ENCODE measurements at places on chromosomes 2 and 18.

DNA sequence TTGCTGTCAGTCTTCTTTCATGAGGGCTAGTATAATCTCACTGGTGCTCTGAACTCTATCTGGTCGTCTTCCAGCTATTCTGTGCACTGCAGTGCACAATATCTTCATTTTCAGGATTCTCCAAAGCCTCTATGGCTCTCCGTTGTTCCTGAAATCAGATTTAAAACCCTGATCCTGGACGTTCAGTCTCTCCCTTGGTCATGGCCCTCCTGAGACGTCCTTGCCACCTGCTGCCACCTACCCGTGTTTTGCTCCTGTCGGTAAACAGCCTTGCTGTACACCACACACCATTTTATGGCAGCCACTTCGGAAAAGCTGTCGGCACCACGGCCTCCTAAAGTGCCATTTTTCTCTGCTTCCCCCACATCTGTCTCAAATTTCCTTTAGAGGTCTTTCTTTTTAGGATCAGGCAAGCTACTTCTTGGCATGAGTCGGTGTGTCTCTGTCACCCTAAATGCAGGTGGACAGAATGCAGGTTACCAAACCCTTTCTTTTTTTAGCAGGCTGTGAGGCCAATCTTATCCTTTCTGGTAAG is 170.0 kb downstream of the HRH4 start:
- ATAC-seq: no peak

GRCh38 chr2:48428449-48428848 is 101.5 kb upstream of the STON1 start:
- no peak for ATAC-seq

- no peak for ATAC-seq
These were observed 1.6 kb upstream of the RBM45 start for GRCh38 chr2:178110681-178111080.

DNA sequence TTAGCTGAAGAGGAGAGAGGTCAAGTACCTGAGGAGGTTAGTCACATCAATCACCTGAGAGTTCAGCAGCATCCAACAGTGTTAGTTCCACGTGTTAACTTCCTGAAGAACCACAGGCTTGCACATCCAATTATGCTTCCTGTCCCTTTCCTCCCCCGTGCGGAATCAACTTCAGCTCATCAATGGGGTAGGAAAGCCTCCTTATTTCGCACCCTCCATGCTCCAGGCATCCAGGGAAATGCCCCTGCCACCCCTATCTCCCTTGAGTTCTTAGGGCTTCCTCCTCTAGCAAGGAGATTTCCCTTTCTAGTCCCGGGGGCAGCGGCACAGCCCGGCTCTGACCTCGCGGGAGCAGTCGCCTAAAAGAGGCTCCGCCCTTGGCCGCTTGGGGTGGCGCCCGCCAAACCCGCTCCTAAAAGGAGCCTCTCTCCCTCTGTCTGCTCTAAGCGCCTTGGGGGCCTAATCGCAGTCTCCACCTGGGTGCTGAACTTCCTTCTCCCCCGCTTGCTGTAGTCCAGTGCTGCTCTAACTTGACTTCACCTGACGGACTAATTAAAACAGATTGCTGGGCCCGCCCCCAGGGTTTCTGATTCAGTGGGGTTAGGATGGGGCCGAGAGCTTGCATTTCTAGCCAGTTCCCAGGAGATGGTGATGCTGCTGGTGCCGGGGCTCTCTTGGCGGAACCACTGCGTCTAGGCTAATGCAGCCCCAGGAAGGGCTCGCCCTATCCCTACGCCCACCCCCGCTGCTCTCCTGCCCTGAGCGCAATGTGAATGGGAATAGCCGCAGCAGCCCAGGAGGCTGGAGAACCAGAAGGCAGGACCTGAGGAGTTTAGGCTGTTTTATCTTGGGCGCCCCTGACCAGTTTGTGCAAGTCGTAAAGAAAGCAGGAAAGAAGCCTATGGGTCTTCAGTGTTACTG is 3.4 kb upstream of the TET3 start:
- no peak for ATAC-seq

- ATAC-seq: peak; percentile 61
These were observed 19.1 kb downstream of the MXD1 start for GRCh38 chr2:69933839-69934613.
